ENCODE measurements at places on chromosomes 7 and 10.
A peak's percentile ranks its signal among the peaks of the same experiment; 100 is the strongest.

DNA sequence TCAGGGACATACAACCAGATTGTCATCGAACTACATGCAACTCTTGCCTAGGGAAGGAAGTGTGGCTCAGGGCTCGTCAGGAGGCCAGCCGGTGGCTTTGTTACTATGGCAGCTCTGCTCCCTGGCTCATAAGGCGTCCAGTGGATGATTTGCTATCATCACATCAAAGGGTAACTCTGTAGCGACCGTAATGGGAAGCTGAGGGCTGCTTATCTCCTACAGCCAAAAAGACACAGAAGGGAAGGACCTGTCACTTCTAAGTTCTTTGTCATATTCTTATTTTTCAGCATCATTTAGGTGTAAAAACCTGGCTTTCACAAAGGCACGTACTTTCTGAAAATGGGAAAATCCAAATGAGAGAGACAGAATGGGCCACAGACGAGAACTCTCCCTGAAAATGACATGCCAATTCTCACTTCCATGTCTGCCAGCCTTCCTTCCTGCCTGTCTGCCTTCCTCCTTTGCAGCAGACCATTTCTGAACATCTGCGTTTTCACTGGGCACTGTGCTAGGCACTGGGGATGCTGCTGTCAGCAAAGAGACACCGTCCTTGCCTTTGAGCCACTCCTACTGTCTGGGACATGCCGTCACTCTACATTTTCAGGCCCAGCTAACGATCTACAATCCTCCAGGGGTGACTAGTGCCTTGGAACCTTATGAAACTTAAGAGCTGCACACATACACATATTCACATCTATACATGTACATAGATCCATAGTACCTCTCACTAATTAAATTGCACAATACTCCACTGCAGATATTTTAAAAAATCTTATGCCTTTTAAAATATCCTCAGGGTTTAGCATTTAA, 26.9 kb downstream of the ENKUR start:
- no peak for DNase-seq

- no peak for DNase-seq
These were observed 416.8 kb downstream of the GALNT17 start for GRCh38 chr7:71548746-71549145.

- peak; percentile 80 for DNase-seq
These were observed 61.8 kb upstream of the MET start for GRCh38 chr7:116610210-116610609.

- no peak for DNase-seq
These were observed 37.7 kb downstream of the CAMK2B start for GRCh38 chr7:44287488-44288380.

GRCh38 chr7:72286519-72286918, 125.6 kb downstream of the CALN1 start:
- DNase-seq: no peak

DNA sequence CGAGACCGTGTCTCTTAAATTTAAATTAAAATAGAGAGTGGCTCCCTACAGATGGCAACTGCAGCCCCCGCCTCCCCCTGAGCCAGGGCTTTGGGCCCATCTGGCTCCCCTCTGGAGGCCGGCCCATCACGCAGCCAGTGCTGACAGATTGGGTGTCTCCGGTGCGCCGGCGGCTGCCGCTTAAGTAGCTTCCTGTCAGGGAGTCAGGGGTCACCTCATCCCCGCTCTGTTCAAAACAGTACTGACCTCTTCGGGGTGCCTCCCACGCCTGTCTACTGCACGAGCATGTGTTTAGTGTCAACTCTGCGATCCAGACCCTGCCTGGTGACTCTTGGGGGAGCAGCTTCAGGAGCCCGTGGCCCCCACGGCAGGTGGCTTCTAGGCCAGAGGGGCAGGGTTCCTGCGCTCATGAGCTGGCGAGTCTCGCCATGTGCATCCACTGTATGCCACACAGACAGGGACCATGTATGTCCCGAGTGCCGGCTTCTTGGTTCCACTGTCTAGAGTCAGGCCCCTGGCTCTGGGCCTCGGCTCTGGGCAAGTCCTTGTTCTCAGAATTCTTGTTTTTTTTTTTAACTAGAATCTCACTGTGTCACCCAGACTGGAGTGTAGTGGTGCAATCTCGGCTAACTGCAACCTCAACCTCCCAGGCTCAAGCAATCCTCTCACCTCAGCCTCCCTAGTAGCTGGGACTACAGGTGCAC, 36.1 kb downstream of the KCTD7 start:
- DNase-seq: no peak

- no peak for DNase-seq
These were observed 69.7 kb upstream of the ATP6V0A4 start for GRCh38 chr7:138867744-138868143.

DNA sequence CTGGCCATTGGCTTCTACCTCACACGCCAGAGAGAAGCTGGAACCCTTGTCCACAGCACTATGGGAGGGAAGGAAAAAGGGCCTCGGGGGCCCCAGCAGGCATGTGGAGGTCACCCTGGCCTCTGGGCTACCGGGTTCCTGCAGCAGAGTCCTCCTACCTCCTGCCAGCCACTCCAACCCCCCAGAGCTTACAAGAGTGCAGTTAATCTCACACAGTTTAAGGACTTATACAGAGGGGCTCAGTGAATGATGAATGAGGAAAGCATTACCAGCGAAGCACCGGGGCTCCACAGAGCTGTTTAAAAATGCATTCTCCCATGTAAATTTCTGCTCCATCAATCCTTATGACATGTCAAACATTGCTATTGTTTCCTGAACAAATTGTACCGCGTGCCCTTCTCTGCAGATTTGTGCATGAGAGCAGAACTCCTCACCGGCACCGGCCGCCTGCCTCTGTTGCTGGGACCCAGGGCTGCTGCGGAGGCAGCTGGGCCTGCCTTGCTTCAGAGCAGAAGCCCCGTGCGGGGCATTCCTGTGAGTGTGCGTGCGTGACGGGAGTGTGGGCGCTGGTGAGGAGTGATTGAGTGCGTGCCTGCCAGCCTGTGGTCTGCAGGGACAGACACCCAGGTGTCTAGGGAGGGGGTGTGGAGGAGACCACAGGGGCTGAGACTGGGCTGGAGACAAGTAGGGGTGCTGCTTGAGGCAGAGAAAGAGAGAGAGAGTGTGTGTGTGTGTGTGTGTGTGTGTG, 52.8 kb downstream of the C10orf105 start:
- no peak for DNase-seq

DNA sequence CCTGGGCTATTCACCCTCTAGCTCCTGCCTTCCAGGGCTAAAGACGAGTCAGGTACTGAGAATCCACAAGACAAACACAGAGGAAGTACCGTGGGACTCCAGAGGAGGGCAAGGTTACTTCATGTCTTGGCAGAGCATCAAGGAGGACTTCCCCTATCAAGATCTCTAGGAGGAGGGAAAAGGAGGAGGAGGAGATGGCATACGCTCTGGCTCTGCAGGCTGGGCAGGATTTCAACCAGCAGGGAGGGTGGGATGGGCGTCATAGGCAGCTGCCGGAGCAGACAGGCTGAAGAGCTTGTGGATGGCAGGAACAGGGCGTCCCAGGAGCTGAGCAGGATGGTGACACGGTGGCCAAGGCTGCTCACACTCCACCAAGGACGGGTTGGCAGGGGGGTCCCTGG, 21.3 kb downstream of the MDH2 start:
- DNase-seq: peak; percentile 78

GRCh38 chr10:68900427-68901104, 549 bp upstream of the DDX50 start:
- peak; percentile 78 for DNase-seq

DNA sequence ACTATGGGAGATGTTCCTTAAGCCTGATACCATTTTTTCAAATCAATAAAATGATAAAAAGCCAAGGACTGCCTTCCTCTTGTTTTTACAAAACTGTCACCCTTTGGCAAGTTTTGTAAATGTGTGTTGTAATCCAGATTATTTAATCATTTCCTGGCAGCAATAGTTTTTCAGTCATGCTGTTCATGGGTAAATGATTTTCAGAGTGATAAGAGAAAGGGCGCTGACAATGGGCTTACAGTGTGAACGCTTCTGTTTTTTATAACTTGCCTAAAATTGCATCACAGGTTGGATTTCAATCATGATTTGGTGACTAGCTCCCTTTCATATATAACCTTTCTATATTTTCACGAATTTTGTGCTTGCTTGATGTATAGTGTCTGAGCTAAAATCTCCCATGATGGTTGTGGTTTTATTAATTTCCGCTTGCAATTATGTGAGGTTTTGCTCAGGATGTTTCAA, 19.0 kb upstream of the DMBT1 start:
- DNase-seq: no peak

GRCh38 chr10:76282061-76283025, 850.9 kb downstream of the LRMDA start:
- DNase-seq: no peak

DNA sequence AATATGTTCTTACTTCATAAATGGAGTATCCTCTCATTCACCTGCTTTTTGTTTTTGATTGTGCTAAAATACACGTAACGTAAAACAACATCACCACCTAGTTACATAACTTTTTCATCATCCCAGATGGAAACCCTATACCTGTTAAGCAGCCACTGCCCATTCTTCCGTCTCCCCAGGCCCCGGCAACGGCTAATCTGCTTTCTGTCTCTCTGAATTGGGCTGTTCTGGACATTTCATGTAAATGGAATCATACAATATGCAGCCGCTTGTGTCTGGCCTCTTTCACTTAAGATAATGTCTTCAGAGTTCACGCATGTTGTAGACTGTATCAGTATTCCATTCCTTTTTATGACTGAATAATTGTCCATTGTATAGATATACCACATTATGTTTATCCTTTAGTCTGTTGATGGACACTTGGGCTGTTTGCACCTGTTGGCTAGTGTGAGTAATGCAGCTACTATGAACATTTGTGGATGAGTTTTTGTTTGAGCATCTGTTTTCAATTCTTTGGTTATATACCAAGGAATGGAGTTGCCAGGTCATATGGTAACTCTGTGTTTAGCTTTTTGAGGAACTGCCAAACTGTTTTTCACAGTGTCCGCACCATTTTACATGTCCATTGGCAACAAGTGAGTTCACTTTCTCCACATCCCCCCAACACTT, 14.1 kb upstream of the SUN1 start:
- no peak for DNase-seq

- no peak for DNase-seq
These were observed 81.1 kb downstream of the RGS10 start for GRCh38 chr10:119461380-119461779.

GRCh38 chr7:69934144-69934903, 336.0 kb downstream of the AUTS2 start:
- DNase-seq: no peak

DNA sequence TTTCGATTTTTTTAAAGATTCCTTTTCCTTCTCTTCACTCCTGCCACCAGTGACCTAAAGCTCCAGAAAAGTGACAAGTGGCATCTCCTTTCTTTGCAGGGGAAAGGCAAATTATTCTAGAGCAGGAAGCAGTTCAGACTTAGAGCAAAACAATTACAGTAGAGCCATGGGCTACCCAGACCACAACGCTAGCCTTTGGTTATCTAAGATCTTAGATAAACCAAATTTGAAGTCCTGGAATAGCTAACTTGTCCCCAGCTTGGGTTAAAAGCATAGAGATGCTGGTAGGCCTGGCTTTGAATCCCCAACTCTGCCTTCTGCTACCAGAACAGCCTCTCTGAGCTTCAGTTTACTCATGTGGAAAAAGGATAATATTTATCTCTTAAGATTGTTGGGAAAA, 38.4 kb downstream of the LGI1 start:
- DNase-seq: no peak

GRCh38 chr10:69744971-69745370, 56.7 kb upstream of the COL13A1 start:
- DNase-seq: no peak

- no peak for DNase-seq
These were observed 157.9 kb upstream of the INSYN2A start for GRCh38 chr10:127354255-127354654.

DNA sequence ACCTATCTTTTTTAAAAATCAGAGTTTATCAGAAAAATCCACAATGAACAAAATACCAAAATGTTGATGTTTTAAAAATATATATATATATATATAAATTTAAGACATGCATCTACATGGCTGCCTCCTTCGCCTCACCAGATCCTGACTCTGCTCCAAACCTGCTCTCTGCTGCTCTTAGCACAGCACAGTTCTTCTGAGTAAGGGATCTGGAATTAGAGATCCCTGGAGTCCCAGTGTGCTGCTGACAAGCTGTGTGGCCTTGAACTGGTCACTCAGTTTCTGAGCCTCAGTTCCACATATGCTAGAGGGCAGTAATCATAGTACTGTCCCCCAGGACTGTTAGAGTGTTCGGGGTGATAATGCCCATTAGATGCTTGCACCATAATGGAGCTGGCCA, 53.1 kb upstream of the AQP1 start:
- DNase-seq: no peak

DNA sequence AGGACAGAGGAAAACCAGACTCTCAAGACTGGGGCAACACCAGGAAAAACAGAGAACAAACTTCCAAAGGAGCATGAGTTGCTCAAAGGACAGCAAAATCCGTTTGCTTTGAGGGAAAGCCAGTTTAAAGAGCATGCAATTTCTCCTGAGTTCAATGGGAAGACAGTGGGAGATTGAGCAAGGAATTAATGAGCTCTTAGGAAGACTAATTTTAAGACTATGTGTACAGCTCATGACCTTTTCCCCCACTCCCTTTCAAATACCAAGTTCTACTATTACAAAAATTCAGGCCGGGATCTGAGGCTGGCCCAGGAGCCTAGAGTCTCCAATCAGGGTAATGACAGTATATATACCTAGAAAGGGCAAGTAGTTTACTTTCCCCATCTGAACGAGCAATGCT, 79.2 kb downstream of the EPDR1 start:
- DNase-seq: no peak

DNA sequence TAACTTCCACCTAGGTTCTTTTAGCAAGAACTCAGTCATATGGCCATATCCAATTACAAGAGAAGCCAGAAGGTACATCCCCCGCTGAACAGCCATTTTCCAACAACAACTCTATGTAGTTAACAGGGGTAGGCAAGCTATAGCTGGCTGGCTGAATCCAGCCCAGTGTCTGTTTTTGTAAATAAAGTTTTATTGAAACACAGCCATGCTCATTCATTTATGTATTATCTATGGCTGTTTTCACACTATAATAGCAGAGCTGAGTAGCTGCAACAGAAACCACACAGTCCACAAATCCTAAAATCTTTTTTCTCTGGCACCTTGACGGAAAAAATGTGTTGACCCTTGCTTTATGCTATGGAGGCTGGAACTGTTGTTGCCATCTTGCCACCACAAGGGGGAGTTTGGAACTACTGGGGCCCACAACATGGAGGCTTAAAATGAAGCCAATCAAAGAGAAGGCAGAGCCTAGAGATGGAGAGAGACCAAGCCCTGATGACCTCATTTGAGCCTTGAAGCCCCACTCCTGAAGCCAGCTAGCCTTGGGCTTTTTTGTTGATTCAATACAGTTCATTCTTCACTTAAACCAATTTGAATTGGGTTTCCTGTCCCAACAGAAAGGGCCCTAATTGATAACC, 33.3 kb upstream of the XPNPEP1 start:
- DNase-seq: peak; percentile 21

Data from AML-193 (cell line).